IMR-90 (cell line): ENCODE measurements at places on chromosomes 3 and 15. TPM values are rescaled to one million over a fixed set of nuclear protein-coding genes. Genes with fewer than 3 reads are reported as not detected.

SERINC4 gene
- total RNA-seq, result under 0.01 TPM in 1 of 2 replicates, not detected in the other

TMEM207 gene
- total RNA-seq, result not detected in 2 replicates

RTP4 gene
- total RNA-seq, result not detected in 2 replicates

TNFAIP8L3 gene
- 0.83 and 0.90 TPM in 2 replicates for total RNA-seq

GOLGA6L25 gene
- not detected in 2 replicates for total RNA-seq

ANKRD34C gene
- total RNA-seq, result not detected in 2 replicates

CFAP161 gene
- not detected in 2 replicates for total RNA-seq

FOXB1 gene
- total RNA-seq, result not detected in 2 replicates

CA12 gene
- 33.7 and 36.4 TPM in 2 replicates for total RNA-seq

EPHA3 gene
- 0.18 and 0.28 TPM in 2 replicates for total RNA-seq

SNTN gene
- total RNA-seq, result not detected in 2 replicates

NAA50 gene
- total RNA-seq, result 115 and 125 TPM in 2 replicates

UROC1 gene
- total RNA-seq, result not detected in 2 replicates
